ENCODE measurements at places on chromosomes 3 and 15. TPM values are rescaled to one million over a fixed set of nuclear protein-coding genes. Genes with fewer than 3 reads are reported as not detected.

DNA sequence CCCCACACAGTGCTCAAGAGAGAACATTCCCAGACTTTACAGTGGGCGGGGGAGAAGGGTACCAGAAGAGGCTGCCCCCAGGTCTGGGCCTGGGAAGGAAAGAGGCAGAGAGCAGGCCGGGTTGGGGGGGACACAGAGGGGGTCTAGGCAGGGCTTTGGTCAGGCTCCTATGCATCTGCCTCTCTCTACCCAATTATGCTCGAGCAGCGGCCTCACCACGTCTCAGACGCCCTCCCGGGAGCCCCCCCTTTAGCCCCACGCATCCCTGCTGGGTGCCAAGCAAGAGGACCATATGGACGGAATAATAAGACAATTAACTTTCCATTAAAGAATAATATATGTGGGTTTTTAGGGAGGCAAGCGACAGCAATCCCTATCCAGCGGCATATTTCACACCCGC lies 32.8 kb downstream of the CACNA2D2 start:
- H3K27ac ChIP-seq: no peak overlapping the region
- no peaks in the 10 kb centered on the region for H3K4me1 ChIP-seq
- DNase-seq: no peak
- H3K4me3 ChIP-seq: no peak overlapping the region

- no peaks in the 10 kb centered on the region for H3K27me3 ChIP-seq
- no peak overlapping the region for H3K4me3 ChIP-seq
- DNase-seq: no peak
Measured at GRCh38 chr3:42257007-42257406, 9.0 kb downstream of the CCK start.

DNA sequence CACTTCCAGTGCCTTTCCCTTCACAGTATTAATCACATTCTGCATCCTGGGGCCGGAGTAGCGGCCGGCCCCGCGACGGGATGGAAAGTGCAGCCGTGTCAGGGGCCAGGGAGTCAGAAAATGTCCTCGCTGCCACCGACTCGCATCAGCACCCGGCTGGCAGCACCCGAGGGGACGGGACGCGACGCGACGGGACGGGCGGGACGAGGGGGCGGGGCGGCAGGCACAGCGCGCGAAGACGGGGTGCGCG lies 353 bp downstream of the ATG3 start:
- H3K4me1 ChIP-seq: peaks cover 35% of the 10 kb centered on the region
- no peaks in the 10 kb centered on the region for H3K27me3 ChIP-seq
- peak overlapping the region; percentile 71 for H3K4me3 ChIP-seq
- peak overlapping the region; percentile 96 for H3K27ac ChIP-seq
- H3K36me3 ChIP-seq: no peaks in the 10 kb centered on the region
- DNase-seq: peak; percentile 80

C3orf52 gene
- 55.4 TPM for total RNA-seq

- H3K27ac ChIP-seq: no peak overlapping the region
- DNase-seq: no peak
- no peaks in the 10 kb centered on the region for H3K4me1 ChIP-seq
- no peaks in the 10 kb centered on the region for H3K27me3 ChIP-seq
- H3K4me3 ChIP-seq: no peak overlapping the region
Measured at GRCh38 chr3:146861262-146861661, 256.1 kb upstream of the PLSCR5 start.

DNA sequence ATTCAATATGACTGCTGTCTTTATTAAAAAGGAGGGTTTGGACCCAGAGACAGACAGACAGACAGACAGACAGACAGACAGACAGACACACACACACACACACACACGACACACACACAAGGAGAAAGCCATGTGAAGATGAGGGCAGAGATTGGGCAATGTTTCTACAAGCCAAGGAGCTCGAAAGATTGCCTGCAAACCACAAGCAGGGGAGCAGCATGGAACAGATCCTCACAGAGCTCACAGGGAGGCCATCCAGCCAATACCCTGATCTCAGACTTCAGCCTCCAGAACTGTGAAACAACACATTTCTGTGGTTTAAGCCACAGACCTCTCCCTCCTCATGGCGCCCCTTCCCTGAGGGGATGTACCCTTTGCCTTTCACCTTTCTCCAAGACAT lies 35.8 kb upstream of the ABHD2 start:
- no peak for DNase-seq
- no peak overlapping the region for H3K27ac ChIP-seq
- H3K27me3 ChIP-seq: no peaks in the 10 kb centered on the region
- H3K36me3 ChIP-seq: no peaks in the 10 kb centered on the region

- H3K4me3 ChIP-seq: no peak overlapping the region
- no peaks in the 10 kb centered on the region for H3K27me3 ChIP-seq
- no peak for DNase-seq
- no peaks in the 10 kb centered on the region for H3K4me1 ChIP-seq
- no peak overlapping the region for H3K27ac ChIP-seq
Measured at GRCh38 chr3:2653706-2654105, 456.5 kb downstream of the IL5RA start.

- H3K27ac ChIP-seq: no peak overlapping the region
- H3K36me3 ChIP-seq: no peaks in the 10 kb centered on the region
- H3K4me1 ChIP-seq: no peaks in the 10 kb centered on the region
- H3K27me3 ChIP-seq: no peaks in the 10 kb centered on the region
- DNase-seq: no peak
Measured at GRCh38 chr3:131620977-131621376, 118.2 kb upstream of the MRPL3 start.

DNA sequence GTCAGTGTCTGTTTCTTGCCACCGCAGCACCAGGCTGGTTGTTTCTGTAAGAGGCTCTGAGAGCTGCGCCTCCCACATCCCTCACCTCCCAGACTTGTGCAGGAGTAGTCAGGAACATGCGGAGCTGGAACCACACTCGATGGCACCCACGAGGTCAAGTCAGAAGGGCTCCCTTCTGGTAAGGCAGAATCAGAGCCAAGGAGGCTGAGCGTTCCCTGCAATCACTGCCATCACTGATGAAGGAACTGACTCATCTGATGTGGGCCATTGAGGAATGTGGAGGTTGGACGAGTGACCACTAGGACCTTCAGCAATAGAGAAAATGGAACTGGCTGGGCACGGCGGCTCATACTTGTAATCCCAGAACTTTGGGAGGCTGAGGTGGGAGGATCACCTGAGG lies 35.7 kb upstream of the BLM start:
- DNase-seq: no peak
- no peaks in the 10 kb centered on the region for H3K36me3 ChIP-seq
- H3K4me1 ChIP-seq: no peaks in the 10 kb centered on the region
- no peaks in the 10 kb centered on the region for H3K27me3 ChIP-seq
- H3K27ac ChIP-seq: no peak overlapping the region

DNA sequence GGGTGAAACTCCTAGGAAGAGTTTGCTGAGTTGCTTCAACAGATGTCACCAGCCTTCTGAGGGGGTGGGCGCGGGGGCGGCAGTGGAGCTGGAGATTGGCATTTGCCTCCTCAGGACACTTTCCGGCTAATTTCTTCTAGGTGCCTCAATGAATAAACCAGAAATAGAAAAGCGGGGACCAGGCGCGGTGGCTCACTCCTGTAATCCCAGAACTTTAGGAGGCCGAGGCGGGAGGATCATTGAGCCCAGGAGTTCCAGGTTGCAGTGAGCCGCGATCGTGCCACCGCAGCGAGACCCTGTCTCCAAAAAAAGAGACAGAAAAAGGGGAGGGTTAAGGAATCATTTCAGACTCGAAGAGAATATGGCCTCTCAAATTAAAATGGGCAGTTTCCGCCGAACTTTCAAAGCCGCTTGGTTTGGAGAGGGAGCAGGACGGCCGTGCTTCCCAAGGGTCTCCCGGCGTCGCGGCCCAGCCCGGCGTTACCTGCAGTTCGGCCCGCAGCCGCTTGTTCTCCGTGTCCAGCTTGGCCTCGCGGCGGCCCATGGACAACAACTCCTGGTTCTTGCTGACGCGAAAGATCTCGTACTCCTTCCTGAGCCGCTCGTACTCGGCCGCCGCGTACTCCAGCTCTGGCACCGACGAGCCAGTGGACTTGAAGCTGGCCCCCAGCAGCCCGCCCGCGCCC lies 587 bp downstream of the NPHP3 start:
- peaks cover 16% of the 10 kb centered on the region for H3K4me1 ChIP-seq
- peak overlapping the region; percentile 99 for H3K27ac ChIP-seq
- H3K36me3 ChIP-seq: no peaks in the 10 kb centered on the region
- DNase-seq: peak; percentile 75

TIGIT gene
- 0.98 TPM for total RNA-seq

DNA sequence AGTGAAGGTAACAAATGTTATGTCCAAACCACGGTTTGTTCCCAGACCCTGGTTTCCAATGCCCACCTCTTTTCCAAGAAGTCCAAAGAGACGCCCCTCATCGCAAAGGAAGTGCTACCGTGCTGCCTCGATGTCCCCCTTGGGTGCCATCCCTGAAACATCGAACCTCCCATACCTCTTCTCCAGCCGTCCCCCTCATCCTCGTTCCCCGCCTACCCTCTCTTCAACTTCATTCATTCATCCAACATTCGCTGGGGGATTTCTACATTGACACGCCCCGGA lies 467 bp downstream of the TIPIN start:
- H3K4me1 ChIP-seq: no peaks in the 10 kb centered on the region
- DNase-seq: peak; percentile 3
- peak overlapping the region; percentile 48 for H3K27ac ChIP-seq
- H3K27me3 ChIP-seq: no peaks in the 10 kb centered on the region
- peak overlapping the region; percentile 39 for H3K4me3 ChIP-seq

DNA sequence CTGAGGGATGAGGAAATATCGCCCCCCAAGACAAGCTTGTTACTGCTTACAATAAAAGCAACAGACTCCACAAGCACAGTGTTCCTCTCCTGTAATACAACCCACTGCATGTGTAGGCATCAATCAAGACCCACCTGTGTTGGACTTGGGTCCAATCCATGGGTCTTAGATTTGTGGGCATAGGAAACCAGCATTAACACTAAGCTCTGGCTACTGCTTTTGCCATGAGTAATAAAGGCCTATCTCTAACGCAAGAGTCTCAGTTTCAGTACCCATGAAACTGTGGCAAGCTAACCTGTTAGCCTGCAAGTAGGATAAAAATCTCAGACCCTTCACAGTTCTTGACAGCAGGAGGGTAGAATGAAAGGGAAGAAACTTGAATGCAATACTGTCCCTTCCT lies 5.2 kb upstream of the EIF1B start:
- no peaks in the 10 kb centered on the region for H3K36me3 ChIP-seq
- H3K27ac ChIP-seq: no peak overlapping the region
- DNase-seq: no peak
- H3K4me3 ChIP-seq: no peak overlapping the region

- H3K36me3 ChIP-seq: no peaks in the 10 kb centered on the region
- no peaks in the 10 kb centered on the region for H3K4me1 ChIP-seq
- no peak overlapping the region for H3K27ac ChIP-seq
- H3K4me3 ChIP-seq: no peak overlapping the region
- no peaks in the 10 kb centered on the region for H3K27me3 ChIP-seq
Measured at GRCh38 chr15:38706956-38707355, 142.3 kb upstream of the RASGRP1 start.

NR2E3 gene
- 1.0 TPM for total RNA-seq

DNA sequence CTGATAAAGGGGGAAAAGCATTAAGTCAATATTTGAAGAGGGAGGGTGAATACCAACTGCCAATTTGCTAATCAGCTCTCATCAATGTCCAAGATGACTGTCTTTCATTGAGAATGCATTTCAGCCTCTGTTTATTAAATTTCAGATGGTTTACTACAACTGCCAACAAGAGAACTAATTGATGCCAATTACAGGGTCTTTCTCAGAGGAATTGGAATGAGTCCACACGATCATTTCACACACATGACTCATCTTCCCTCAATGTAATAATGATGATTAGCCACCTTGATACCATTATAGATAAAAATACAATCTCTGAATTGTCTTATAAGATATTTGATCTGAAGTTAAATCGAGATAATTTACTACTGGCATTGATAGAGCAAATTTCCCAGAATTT lies 1274.4 kb downstream of the ROBO2 start:
- H3K27me3 ChIP-seq: no peaks in the 10 kb centered on the region
- H3K4me3 ChIP-seq: no peak overlapping the region
- no peaks in the 10 kb centered on the region for H3K4me1 ChIP-seq
- H3K36me3 ChIP-seq: no peaks in the 10 kb centered on the region
- no peak for DNase-seq

GOLGA8M gene
- total RNA-seq: 30.7 TPM

GRCh38 chr3:104070906-104071305 lies 1295.8 kb upstream of the ALCAM start:
- no peaks in the 10 kb centered on the region for H3K27me3 ChIP-seq
- H3K4me3 ChIP-seq: no peak overlapping the region
- no peaks in the 10 kb centered on the region for H3K4me1 ChIP-seq
- no peak for DNase-seq

DNA sequence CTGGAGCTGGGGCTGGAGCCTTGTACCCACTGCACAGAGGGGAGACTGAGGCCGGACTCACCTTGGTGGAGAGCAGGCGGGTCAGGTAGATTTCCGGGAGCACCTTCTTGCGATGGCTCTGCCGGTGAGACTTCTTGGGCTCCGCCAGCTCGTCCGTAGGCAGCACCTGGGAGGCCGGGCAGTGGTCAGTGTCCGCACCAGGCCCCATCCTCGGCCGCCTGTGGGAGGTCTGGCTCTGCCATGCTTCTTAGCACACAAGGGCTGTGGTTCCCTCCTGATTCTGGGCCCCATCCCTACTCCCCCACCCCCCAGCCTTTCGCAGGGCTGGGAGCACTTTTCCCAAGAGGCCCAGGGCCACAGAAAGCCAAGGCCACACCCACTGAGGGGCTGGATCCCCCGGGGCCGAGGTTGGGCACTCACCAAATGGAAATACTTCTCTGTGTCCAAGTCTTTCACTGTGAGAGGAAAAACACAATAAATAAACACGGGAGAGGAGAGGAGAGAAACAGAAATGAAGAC lies 17.4 kb downstream of the H1-8 start:
- H3K27me3 ChIP-seq: no peaks in the 10 kb centered on the region
- H3K4me3 ChIP-seq: no peak overlapping the region
- DNase-seq: no peak
- peaks cover 18% of the 10 kb centered on the region for H3K36me3 ChIP-seq

DNA sequence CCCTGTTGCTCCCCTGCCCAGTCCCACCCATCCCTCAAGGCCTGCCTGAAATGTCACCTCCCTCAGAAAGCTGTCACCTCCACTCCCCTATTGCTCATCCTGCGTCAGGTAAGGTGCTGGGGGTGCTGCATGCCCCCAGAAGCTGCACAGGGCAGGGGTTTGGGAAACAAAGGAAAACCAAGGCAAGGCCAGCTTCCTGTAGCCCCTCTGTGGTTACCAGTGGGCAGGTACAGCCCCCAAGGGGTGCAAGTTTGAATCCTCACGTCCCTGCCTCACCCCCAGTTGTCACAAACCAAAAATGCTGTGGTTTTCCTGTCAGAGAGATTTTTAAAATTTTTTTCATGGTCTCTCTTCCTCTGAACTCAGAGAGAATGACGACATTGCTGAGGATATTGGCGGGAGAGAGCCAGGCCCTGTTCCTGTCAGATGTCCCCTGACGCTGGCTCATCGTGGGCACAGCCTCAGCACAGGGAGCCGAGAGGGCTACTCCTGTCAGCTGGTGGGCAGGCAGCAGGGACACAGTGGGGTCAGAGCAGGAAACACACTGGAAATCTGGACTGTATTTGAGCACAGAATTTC lies 27.0 kb downstream of the PSTPIP1 start:
- DNase-seq: no peak
- no peak overlapping the region for H3K27ac ChIP-seq
- no peaks in the 10 kb centered on the region for H3K4me1 ChIP-seq
- no peak overlapping the region for H3K4me3 ChIP-seq
- H3K36me3 ChIP-seq: no peaks in the 10 kb centered on the region
- no peaks in the 10 kb centered on the region for H3K27me3 ChIP-seq

GRCh38 chr3:177597311-177598096 lies 400.2 kb upstream of the TBL1XR1 start:
- no peak overlapping the region for H3K4me3 ChIP-seq
- H3K27me3 ChIP-seq: no peaks in the 10 kb centered on the region
- peak; percentile 76 for DNase-seq
- H3K27ac ChIP-seq: peak overlapping the region; percentile 63
- peaks cover 51% of the 10 kb centered on the region for H3K4me1 ChIP-seq
